ENCODE measurements at places on chromosomes 11 and 22. TPM values are rescaled to one million over a fixed set of nuclear protein-coding genes. Genes with fewer than 3 reads are reported as not detected.
A peak's percentile ranks its signal among the peaks of the same experiment; 100 is the strongest.

UBQLN3 gene
- total RNA-seq, result 0.13 TPM

- no peaks in the 10 kb centered on the region for H3K36me3 ChIP-seq
- no peaks in the 10 kb centered on the region for H3K4me1 ChIP-seq
- DNase-seq, result no peak
- H3K27ac ChIP-seq, result no peak overlapping the region
- H3K4me3 ChIP-seq, result no peak overlapping the region
Measured at GRCh38 chr11:42390116-42390515, 921.7 kb upstream of the API5 start.

DNA sequence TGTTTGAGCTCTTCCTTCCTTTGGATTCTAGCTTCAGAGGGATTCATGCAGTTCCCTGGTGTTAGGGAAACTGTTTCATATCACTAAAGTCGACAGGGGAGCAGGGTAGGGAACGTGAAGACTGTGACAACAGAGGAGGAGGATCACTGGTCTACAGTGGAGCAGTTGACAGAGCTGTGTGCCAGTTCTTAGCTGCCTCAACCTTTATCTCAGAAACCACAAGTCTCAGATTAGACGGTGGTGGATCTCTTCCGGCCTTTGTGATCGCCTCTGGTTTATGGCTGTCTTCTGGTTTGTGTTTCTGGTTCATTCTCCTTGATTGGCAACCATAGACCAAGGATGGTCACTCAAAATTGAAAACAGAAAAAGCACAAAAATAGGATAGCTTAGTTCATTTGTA is 538.9 kb upstream of the API5 start:
- no peaks in the 10 kb centered on the region for H3K4me1 ChIP-seq
- H3K4me3 ChIP-seq, result no peak overlapping the region
- H3K27me3 ChIP-seq, result no peaks in the 10 kb centered on the region
- DNase-seq, result no peak
- no peaks in the 10 kb centered on the region for H3K36me3 ChIP-seq

OR56A1 gene
- total RNA-seq, result not detected

DNA sequence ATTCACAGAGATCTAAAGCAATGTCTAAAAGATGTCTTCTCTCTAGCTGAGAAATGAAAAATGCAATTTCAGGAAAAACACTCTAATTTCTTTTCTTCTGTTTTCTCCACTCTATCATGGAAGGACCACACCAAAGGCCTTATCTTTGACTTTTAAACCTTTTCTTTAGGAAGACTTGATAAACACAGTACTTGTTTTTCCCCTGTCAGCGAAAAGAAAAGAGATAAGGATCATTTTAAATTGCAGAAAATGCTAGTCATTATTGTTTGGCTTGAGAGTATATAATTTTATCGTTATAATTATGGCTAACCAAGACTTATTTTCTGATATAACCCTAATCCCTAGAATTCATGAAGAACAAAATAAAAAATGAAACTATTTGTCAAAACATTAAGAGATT is 462.4 kb upstream of the API5 start:
- no peak overlapping the region for H3K4me3 ChIP-seq
- no peaks in the 10 kb centered on the region for H3K36me3 ChIP-seq
- DNase-seq, result no peak
- H3K27ac ChIP-seq, result no peak overlapping the region
- H3K27me3 ChIP-seq, result no peaks in the 10 kb centered on the region

- H3K36me3 ChIP-seq, result no peaks in the 10 kb centered on the region
- H3K4me1 ChIP-seq, result no peaks in the 10 kb centered on the region
- H3K27me3 ChIP-seq, result no peaks in the 10 kb centered on the region
- no peak for DNase-seq
- no peak overlapping the region for H3K4me3 ChIP-seq
Measured at GRCh38 chr11:57586711-57587245, 10.7 kb upstream of the SERPING1 start.

DNA sequence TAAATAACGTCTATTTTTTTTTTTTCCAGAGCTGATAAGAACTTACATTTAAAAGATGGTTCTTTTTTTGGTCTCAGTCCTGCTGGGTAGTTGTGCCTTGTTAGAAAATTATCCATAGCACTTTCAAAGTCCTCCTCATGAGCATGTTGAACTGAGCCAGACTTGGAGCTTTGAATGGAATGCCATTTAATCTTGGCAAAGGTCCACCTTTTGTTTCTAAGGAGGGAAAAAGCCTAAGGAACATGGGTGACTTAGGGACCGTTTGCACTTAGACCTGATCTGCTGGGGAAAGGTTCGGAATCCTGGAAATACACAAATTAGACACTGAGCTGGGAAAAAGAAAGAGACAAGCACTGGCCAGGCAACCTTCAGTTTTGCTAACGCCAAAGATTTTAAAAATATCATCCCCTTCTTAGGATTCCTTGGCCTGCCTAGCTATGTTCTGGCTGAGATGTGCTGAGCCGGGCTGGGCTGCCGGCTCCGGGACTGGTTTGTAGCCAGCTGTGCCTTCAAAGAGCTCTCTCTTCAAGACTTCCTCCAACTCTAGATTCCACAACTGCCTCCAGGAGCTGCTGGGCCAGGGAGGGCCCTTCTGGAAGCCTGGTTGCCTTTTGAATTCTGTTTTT is 67.4 kb downstream of the ENDOD1 start:
- no peak for DNase-seq
- H3K27ac ChIP-seq, result peak overlapping the region; percentile 80
- peak overlapping the region; percentile 13 for H3K4me3 ChIP-seq
- no peaks in the 10 kb centered on the region for H3K27me3 ChIP-seq

- no peak overlapping the region for H3K27ac ChIP-seq
- no peaks in the 10 kb centered on the region for H3K4me1 ChIP-seq
Measured at GRCh38 chr11:24356501-24356900, 140.4 kb upstream of the LUZP2 start.

ARHGAP8 gene
- total RNA-seq, result not detected

- peak overlapping the region; percentile 50 for H3K4me3 ChIP-seq
- peak overlapping the region; percentile 43 for H3K27ac ChIP-seq
- H3K36me3 ChIP-seq, result peaks cover 11% of the 10 kb centered on the region
- H3K4me1 ChIP-seq, result peaks cover 1% of the 10 kb centered on the region
Measured at GRCh38 chr22:37985050-37985585, 763 bp upstream of the SOX10 start.

MRGPRX3 gene
- total RNA-seq, result not detected

TUB gene
- total RNA-seq, result 18.3 TPM

DNA sequence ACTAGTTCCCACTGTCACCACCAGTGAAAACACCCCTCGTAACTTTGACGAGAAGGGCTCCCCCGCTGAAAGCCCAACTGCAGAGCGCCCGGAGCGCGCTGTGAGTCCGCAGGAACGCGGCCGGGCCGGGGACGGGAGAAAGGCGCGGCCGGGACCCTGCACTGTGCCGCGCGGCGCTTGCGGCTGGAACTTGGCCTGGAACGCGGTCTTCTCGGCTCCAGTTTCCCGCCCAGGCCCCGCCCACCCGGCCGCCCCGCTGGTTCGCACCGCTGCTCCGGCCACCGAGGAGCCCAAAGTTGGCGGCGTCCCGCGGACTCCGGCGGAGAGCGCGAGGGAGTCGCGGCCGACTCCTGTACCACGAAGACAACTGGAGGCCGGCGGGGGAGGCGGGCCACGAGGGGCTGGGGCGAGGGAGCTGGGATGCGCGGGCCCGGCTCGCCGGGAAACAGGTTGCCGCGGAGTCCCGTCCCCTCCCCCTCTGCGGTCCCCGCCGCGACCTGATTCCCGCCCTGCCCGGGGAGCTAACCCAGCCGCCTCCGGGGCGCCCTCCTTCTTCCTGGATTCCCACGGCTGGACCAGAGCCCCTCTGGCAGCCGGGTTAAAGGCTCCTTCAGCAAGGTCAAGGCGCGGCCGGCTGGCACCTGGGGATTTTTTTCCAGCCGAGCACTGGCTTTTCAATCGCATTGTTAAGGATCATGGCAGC is 3.4 kb downstream of the TENM4 start:
- peak overlapping the region; percentile 85 for H3K27ac ChIP-seq
- H3K4me1 ChIP-seq, result peaks cover 44% of the 10 kb centered on the region
- peak overlapping the region; percentile 63 for H3K4me3 ChIP-seq
- no peak for DNase-seq

GRCh38 chr11:95076981-95077380 is 10.3 kb downstream of the SRSF8 start:
- peak overlapping the region; percentile 56 for H3K27ac ChIP-seq
- no peaks in the 10 kb centered on the region for H3K36me3 ChIP-seq
- no peak overlapping the region for H3K4me3 ChIP-seq
- H3K4me1 ChIP-seq, result peaks cover 31% of the 10 kb centered on the region
- H3K27me3 ChIP-seq, result no peaks in the 10 kb centered on the region
- DNase-seq, result no peak

- H3K27me3 ChIP-seq, result no peaks in the 10 kb centered on the region
- DNase-seq, result no peak
- peaks cover 16% of the 10 kb centered on the region for H3K4me1 ChIP-seq
Measured at GRCh38 chr11:70623906-70624597, 225.7 kb downstream of the CTTN start.

All from esophagus muscularis mucosa (tissue), 4 donors.